Midbrain (tissue), 1 donor: ENCODE measurements at places on chromosomes 3 and 15.

DNA sequence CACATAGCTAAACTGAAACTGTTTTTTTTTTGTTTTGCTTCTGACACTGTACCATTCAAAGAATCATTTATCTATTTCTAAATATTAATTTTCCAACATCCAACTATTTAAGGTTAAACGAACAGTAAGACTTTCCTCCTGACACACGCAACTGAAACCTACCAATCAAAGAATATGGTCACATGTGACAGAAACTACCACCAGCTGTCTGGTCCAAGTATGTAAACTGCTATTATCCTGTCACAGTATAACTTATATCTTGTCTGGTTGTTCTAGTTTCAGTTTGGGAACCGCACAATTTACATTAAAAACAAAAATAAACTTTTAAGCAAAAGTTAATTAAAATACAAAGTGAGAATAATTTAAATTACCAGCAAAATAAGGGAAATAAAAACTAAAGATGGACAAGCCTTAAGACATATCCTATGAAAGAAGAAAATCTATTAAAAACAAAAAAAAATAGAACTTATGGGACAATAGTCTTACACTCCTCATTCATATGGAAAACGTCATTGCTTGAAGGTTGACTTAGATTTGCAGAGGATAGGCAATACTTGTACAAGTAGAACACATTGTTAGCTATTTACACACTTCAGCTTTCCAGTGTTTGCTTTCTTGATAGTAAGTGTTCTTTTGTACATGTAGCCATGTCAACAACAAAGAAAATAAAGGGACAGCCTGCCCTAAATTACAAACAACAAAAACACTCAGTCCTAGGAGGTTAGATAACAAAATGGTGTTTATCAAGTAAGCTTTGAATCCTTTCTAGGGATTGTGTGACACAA lies 26.8 kb upstream of the CHRM5 start:
- no peak for DNase-seq

- no peak for DNase-seq
Measured at GRCh38 chr3:37999836-38000235, 9.2 kb downstream of the VILL start.

DNA sequence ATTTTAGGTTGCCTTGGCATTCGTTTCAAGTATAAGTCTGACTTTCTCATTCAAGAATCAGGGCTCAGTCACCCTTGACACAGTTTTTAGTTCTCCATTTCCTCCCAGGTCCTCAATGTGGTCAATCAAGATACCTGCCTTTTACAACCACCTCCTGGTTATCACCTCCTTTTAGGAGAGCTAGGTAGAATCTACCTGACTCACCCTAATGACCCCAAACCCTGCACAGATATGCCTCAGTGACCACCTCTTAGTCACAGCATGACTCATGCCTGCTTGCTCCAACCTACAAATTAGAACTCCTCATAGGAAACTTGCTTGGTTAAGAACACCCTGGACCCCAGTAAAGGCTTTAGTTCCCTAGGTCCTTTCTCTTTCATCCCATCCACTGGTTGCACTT lies 22.5 kb downstream of the DMXL2 start:
- no peak for DNase-seq

GRCh38 chr3:94185753-94186152 lies 122.9 kb downstream of the NSUN3 start:
- DNase-seq: no peak
